ENCODE measurements at places on chromosomes 2 and 18.
A peak's percentile ranks its signal among the peaks of the same experiment; 100 is the strongest.

GRCh38 chr2:99957332-99958133, 184.9 kb downstream of the AFF3 start:
- no peak for DNase-seq

GRCh38 chr18:52953387-52953786, 613.4 kb downstream of the DCC start:
- DNase-seq, result peak; percentile 24

DNA sequence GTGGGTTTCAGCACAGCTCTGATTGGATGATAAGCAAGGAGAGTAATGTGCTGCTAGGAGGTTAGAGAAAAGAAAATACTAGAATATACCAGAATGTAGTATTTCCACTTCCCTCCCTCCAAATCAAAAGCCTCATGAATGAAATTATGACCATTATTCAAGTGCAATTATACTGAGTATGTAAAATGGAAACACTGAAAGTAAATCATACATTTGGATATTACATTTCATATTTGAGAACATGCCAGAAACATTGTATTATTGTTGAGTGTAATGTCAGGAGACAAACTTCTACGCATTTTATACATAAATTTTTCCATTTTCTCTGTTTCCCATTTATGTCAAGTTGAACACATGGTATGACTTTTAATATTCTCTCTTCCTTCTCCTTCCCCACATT, 942 bp upstream of the CETN1 start:
- DNase-seq, result no peak

DNA sequence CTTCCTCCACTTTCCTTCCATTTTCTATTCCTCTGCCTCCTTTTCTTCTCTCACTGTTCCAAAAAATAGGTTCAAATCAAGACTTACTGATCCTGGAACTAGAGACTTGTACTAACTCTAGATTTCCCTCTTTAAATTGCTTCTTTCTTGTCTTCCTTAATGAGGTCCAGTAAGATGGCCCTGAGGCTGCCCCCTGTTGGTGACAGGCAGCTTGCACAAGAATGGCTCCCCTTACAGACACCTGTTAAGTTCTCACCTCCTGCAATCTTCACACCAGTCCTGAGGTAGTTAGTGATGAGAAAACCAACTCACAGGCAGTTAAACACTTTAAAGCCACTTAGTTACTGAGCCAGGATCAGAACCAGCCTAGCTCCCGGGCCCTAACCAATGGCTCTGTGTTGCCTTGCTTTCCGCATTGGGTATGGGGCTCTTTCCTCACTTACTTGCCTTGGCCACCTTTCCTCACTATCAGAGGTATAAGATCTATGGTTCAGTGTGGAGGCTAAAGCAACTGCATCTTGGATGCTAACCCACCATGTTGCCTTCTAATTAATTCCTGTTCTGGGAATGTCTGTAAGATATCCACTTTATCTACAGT, 130.6 kb downstream of the AKAIN1 start:
- no peak for DNase-seq

DNA sequence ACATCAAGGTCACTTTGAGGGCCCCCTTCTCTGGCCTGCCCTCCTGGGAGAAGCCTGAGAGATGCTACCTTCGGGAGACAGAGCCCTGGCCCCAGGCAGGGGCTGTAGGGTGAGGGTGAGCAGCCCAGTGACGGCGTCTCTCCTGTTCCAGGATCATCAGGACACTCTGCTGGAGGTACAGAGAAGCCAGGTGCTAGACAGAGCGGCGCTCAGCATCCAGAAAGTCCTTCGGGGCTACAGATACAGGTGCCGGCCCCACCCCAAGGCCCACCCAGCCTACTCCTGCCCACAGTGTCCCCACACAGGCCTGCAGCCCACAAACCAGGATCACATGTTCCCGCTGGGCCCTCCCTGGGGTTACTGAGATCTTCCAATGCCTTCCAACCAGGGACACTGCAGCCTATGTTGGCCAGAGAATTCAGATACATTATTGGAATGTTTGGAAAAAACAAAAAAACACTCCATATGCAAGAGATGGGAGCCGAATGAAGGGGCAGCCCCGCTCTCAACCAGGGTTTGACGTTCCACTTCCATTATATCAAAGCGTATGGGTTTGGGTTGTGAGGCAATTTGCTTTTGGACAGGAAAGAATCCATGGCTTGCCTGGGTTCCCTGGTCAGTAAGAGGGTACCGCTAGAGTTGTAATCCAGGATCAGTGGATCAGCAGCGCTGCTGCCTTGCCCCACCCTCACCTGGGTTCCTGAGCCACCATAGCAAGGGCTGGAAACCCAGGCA, 49.5 kb upstream of the GPR17 start:
- no peak for DNase-seq

DNA sequence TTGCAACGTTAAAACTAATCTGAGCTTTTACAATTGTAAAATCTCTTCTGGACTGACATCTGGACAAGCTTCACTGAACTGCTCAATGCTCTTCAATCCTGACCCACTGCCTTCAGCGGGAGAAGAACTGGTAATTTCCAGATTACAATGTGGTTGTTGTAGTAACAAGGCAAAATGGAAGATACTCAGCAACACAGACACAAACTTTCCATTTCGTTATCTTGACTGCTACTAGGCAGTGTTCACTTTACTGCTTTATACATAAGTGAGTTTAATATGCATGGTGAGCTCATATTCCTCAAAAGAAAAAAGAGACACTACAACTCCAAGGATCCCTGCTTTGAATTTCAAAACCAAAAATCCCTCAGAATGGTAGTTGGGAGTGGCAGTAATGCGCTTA, 51.9 kb downstream of the GRB14 start:
- no peak for DNase-seq

GRCh38 chr2:19547321-19547720, 188.9 kb upstream of the OSR1 start:
- DNase-seq, result no peak

GRCh38 chr2:235740821-235741220, 247.0 kb downstream of the AGAP1 start:
- peak; percentile 48 for DNase-seq

DNA sequence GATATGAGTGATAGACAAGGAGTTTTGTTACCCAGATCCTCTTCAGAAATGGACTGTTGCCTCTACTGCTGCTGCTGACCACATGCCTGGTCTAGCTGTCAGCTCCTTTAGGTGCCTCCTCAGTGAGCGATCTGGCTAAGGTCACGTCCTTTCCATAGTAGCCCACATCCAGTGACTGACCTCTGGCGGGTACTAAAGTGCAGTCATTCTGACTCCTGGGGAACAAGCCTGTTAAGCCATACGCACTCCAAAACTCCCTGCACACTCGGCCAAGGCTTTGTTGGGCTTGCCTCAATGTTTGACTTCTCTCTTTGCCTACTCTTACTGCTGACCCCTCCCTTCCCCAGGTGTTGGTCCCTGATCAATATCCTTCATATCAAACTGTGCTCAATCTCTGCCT, 685.2 kb downstream of the IRS1 start:
- no peak for DNase-seq

- DNase-seq, result peak; percentile 64
Measured at GRCh38 chr2:149490296-149490695, 97.3 kb downstream of the MMADHC start.

GRCh38 chr18:23141104-23141999, 6.1 kb downstream of the CABLES1 start:
- no peak for DNase-seq

- no peak for DNase-seq
Measured at GRCh38 chr2:160402501-160402900, 91.1 kb downstream of the RBMS1 start.

- no peak for DNase-seq
Measured at GRCh38 chr2:1995081-1995480, 250.8 kb upstream of the PXDN start.

DNA sequence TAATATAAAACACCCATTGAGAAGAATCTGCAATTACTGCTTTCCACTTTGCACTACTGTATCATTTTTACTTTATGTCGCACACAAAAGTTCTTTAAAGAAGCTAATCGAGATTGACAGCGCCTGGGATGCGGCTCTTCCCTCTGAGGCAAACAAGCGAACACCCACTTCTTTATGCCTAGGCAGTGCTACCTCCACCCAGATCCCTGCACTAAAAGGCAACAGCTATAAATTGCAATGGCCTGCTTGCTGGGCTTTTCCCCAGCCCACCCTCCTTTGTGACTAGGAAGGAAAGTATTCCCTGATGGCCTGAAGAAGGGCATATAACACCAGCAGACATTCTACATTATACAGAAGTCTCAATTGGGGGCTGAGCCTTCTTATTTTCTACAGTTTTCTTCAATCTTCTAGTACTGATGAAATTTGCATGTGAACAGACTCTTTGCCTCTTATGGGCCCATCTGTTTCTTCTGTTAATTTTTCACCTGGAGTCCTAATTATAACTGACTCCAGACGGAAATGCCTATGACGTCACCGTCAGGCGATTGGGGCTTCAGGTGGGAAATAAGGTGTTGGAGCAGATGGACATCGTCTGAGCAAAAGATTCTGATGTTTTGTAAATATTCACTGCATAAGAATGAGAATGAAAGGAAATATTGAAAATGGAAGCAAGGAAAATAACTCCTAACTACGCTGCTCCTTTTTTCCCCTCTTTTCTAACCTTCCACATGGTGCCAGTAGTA, 138.9 kb upstream of the DCC start:
- no peak for DNase-seq

- DNase-seq, result no peak
Measured at GRCh38 chr18:58756148-58756547, 84.9 kb downstream of the MALT1 start.

DNA sequence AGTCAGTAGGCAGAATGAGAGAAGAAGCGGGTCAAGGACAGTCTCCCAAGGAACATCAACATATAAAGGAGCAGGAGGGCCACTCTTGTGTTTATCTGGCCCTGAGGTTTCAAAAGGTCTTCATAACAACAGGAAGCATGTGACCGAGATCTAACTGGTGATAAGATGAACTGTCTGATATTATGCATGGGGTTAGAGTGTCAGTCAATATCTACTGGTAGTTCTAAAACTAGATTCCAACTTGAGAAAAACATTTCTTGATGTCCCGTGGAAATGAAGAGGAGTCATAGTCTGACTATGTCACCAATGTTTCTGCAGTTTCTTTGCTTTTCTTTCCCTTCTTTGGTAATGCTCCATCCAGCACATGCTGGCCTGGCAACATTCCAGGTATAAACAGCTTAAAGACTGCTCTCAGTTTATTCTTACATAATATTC, 77.5 kb upstream of the ITPRID2 start:
- DNase-seq, result no peak

- DNase-seq, result no peak
Measured at GRCh38 chr18:74242438-74243096, 49.2 kb downstream of the CYB5A start.

- DNase-seq, result no peak
Measured at GRCh38 chr2:79086255-79086654, 1.5 kb downstream of the REG1B start.

- peak; percentile 77 for DNase-seq
Measured at GRCh38 chr18:54444319-54444914, 86.7 kb downstream of the C18orf54 start.

- DNase-seq, result no peak
Measured at GRCh38 chr2:218010140-218010983, 7.6 kb upstream of the TNS1 start.

- peak; percentile 81 for DNase-seq
Measured at GRCh38 chr2:43106559-43107527, 119.6 kb downstream of the ZFP36L2 start.

DNA sequence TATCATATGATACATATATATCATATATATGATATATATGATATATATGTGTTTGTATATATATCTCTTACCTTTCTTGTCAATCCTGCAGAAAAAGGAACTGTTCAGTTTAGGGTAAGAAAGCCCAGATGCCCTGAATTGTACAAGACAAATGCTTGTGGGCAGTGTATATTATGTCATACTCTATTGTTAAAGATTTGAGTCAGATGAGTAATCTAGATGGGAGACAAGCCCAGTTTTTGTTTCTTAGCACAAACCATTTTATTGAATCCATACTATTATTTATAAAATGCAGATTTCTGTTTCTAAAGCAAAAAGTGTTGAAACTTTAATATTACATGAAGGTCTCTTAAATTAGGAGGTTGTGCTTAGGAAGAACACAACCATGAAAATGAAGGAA, 90.6 kb downstream of the VRK2 start:
- DNase-seq, result no peak

- DNase-seq, result no peak
Measured at GRCh38 chr2:108436976-108437375, 12.0 kb upstream of the GCC2 start.

- DNase-seq, result no peak
Measured at GRCh38 chr2:231894566-231895380, 31.4 kb downstream of the NPPC start.
